NCI-H446 (cell line): ENCODE measurements at places on chromosomes 13 and 19.

GRCh38 chr19:15464394-15465385, at the start of gene RASAL3:
Gene RASAL3, minus strand, starts transcription at chr19:15464544. Its CDS starts 186 bp downstream, at chr19:15464358.
- DNase-seq: no peak

GRCh38 chr13:73810647-73811046, 323.6 kb downstream of the KLF12 start:
- DNase-seq: no peak

- no peak for DNase-seq
Measured at GRCh38 chr13:31204592-31204991, 4.8 kb downstream of the B3GLCT start.

- no peak for DNase-seq
Measured at GRCh38 chr13:31056644-31057271, 104.9 kb downstream of the HSPH1 start.

DNA sequence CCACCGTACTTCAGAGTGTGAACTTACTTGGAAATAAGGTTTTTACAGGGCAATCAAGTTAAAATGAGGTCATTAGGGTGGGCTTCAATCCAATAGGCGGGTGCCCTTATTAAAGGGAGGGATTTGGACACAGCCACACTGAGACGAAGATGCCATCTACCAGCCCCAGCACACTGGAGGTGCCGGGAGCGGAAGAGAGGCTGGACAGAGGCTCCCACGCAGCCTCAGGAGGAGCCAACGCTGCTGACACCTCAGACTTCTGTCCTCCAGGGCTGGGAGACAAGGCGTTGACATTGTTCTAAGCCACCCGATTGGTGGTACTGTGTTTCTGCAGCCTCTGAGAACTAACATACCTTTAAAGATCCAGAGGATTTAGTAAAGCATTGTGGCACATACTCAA, 12.6 kb upstream of the RAB20 start:
- no peak for DNase-seq

DNA sequence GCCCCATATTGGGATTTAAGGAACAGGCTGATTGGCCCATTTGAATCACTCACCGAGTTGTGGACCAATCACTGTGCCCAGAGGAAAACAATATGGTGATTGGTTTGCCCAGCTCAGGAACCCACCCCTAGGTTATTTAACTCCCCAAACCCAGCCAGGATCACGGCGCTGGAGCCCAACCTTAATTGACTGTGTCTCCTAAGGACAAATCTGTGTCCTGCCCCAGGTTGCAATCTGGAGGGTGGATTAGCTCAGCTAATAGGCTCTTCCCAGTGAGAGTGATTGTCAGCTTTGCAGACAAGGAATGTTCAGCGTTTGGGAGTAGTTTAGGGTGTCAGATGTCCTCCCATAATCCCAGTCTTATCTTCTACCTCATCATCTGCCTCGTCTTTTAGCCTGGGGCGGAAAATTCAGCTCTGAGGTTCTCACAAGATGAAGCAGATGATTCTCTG, 3.5 kb upstream of the ZNF358 start:
- DNase-seq: no peak

- DNase-seq: no peak
Measured at GRCh38 chr19:6654347-6655310, 15.3 kb downstream of the TNFSF14 start.

GRCh38 chr19:15629003-15629880, 11.5 kb upstream of the CYP4F3 start:
- peak; percentile 8 for DNase-seq

DNA sequence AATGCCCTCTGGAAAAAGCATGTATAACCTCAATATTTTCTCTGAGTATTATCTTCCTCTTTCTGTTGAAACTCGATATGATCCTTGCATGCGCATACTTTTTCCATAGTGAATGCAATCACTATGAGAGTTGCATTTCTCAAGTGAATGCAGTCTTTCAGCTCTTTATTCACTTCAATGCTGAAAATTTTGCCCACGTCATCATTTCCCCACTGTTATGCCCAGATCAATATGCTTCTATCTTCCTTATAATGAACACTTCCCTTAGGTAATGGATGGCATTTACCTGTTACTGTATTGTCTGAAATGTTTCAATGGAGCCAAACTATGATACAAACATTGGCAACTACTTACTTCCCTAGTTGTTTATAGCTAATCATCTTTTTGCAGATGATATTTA, 866.6 kb upstream of the SLITRK6 start:
- DNase-seq: no peak

- DNase-seq: no peak
Measured at GRCh38 chr13:94249512-94249911, 230.0 kb downstream of the DCT start.

GRCh38 chr19:24062190-24062589, 24.8 kb upstream of the ZNF254 start:
- DNase-seq: no peak

DNA sequence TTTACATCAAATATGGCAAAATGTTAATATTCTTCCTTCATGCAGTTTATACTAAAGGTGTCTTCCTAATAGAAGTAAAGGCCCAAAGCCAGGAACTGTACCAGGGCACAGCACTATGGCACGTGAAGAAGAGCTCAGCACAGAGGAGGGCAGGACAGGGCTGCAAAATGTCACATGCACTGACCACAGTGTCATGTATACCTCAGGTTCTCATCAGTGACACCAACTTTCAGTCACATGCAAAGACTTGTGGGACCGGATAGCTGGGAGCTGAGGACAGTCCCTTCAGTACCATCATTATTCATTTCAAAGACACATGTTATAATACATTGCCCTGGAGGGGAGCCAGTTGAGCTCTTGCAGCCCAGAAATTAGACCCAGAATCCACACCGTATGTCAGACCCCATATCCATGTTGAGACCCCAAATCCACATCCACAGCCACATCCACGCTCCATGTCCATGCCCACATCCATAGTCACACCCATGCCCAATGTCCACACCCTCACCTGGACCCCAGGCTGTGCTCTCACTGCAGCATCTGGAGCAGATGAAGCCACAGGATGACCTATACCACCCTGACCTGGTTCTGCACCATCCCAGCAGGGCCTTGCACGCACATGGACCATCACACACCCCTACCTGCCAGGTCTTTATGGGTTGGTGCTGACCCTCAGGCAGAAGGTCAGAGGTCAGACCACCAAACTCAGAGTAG, 111.8 kb downstream of the TUBA3C start:
- DNase-seq: no peak

DNA sequence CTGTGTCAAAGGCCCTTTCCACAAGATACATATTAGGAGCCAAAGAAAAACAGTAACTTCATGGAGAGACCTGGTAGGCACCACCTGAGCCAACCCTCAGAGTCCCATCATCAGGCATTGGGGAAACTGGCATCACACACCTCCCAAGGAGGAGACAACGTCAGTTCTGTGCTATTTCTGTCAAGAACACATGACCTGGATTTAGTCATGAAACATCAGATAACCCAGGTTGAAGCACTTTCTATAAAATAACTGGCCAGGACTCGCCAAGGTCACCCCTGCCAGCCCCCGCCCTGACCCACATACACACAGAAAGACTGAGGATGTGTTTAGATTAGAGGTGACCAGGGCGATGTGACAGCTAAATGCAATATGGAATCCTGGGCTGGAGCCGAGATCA, 35.6 kb downstream of the COL4A1 start:
- DNase-seq: no peak

DNA sequence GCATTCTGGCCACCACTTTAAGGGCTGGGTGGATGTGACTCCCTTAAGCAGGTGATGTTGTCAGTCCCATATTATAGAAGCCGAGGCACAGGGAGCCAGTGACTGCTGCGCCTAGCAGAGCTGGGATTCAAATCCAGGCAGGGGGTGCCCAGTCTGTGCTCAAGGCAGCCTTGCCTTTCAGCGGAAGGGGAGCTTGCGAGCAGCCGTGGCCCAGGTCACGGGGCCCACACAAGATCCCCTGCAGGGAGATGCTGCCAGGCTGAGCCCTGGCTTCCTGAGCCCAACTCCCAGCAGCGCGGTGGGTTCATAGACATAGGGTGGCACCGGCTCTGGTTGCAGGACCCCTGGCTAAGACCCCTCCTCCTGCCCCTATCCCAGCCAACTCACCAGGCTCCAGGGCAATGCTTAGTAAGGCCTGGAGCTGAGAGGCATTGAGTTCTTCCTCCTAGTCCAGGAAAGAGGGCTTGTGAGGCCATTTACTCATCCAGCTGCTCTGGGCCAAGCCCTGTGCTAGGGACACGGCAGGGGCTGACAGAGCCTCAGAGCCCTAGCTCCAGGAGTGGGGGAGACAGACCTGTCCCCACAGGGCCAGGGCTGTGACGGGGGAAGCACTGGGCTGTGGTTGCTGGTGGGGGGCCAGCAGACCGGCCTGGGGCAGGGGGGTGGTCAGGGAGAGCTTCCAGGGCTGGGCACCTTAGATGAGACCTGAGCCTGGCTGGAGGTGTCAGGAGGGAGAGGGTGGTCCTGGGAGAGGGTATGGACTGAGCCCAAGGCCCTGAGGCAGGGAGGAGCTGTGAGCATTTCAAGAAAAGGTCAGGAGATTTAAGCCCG, 9.6 kb downstream of the CAPN12 start:
- DNase-seq: no peak

DNA sequence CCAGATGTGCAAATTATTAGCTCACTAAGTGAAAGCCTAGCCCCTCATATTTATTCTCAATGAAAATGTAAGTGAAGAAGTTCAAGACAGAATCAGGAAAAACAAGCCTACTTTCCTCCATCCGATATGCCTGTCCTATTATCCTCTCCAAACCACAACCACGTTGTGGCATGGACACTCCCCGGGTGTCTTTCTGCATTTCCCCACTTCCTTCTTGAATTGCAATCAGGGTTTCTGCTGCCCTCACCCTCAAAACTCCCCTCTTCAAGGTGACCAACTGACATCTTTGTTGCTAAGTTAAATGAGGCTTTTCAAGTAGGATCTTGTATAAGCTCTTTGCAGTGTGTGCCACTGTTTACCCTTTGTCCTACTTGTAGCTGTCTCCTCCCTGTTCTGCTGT, 11.8 kb downstream of the SLC25A30 start:
- DNase-seq: no peak

GRCh38 chr13:53015971-53016370, 12.6 kb upstream of the OLFM4 start:
- no peak for DNase-seq

DNA sequence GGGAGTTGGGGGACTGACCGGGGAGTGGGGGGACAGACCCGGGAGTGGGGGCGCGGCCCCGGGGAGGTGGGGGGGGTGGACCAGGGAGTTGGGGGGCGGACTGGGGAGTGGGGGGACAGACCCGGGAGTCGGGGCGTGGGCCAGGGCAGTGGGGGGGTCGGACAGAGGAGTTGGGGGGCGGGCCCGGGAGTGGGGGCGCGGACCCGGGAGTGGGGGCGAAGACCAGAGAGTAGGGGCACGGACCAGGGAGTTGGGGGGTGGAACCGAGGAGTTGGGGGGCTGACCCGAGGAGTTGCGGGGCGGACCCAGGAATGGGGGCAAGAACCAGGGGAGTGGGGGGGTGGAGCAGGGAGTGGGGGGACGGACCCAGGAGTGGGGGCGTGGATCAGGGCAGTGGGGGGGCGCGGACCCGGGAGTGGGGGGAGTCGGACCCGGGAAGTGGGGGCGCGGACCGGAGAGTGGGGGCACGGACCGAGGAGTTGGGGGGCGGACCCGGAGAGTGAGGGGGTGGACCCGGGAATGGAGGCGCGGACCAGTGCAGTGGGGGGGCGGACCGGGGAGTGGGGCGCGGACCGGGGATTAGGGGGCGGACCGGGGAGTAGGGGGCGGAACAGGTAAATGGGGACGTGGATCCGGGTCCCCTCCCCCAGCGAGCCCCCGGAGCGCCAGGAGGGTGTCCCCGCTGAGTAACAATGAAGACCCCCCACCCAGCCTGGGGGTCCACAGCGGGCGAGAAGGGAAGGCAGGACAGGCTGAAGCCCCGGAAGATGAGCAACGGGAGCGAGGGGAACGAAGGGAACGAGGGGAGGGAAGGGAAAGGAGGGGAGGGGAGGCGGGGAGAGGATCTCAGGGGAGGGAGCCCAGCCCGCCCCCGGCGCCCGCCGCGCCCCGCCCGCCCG, 589 bp downstream of the R3HDM4 start:
- DNase-seq: no peak

- no peak for DNase-seq
Measured at GRCh38 chr13:43044720-43045301, 21.4 kb downstream of the DNAJC15 start.
